ENCODE measurements at places on chromosomes 1 and 21.

- no peak for DNase-seq
These were observed 348.8 kb downstream of the RYR2 start for GRCh38 chr1:237390823-237391222.

DNA sequence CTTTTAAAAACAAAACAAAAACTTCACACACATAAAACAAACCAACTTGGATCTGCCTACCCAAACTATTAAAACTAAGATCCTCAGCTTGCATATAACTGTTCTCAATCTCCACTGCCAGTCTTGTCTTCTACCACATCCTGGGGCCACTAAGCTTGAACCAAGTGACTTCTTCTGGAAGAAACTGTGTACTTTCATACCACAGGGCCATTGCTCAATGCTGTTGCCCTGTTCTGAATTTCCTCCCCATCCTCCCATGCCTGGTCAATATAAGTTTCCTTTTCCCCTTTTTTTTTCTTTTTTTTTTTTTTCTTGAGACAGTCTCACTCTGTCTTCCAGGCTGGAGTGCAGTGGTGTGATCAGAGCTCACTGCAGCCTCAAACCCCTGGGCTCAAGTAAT lies 109.9 kb downstream of the KIAA0319L start:
- DNase-seq: no peak

DNA sequence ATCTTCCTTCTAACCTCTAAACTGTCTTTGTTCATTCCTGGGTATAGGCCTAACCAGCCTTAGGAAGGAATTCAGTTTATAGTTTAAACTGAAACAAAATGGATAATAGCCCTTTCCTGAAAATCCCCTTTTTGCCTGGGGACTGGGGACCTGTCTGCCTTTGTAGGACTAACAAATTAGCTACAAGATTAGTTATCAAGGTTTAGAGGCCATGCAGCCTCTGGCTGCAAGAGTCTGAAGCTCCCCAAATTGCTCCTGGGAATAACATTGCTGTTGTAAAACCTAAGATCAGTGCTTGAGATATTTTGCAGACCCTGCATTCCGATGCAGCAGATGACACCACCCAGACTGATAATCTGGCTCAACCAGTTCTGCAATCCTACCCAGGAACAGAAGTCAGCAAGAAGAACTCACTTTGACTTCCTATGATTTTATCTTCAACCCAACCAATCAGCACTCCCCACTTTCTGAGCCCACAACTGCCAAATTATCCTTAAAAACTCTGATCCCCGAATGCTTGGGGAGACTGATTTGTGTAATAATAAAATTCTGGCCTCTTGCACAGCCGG lies 96.6 kb upstream of the ETV3 start:
- DNase-seq: no peak

- DNase-seq: no peak
These were observed 30.5 kb upstream of the EFCAB14 start for GRCh38 chr1:46749404-46749803.

DNA sequence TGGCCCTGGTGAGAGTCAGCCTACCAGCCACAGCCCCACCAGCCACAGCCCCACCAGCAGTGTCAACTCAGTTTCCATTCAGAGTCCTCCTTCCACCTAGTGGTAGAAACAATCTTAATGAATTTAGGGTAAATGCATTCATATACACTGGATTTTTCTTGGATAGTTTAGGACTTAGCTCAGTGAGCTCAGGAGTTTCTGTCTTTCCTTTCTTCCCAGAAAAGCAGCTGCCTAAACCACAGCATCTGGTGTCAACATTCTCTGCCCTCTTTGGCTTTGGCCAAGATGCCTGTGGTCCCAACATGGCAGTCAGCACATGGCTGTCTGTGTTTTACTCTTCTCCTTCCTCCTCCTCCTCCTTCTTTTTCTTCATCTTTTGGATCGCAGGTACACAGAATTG lies 94.0 kb downstream of the CLIC6 start:
- no peak for DNase-seq

GRCh38 chr1:17167041-17167785 lies 37.7 kb upstream of the PADI1 start:
- DNase-seq: no peak

- DNase-seq: no peak
These were observed 18.8 kb downstream of the LRRC52 start for GRCh38 chr1:165562571-165562970.

DNA sequence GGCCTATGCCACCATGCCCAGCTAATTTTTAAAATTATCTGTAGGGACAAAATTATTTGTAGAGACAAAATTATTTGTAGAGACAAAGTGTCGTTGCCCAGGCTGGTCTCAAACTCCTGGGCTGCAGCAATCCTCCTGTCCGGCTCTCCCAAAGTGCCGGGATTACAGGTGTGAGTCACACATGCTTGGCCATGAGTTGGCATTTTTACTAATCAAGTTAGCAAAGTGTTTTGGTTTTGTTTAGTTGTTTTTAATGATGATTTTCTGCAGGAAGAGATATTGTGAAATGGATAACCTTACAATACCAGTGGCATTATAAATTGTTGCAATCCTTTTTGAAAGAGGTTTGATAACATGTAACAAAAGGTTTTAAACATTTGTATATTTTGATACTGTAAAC lies 65.3 kb upstream of the MAGI3 start:
- DNase-seq: no peak

DNA sequence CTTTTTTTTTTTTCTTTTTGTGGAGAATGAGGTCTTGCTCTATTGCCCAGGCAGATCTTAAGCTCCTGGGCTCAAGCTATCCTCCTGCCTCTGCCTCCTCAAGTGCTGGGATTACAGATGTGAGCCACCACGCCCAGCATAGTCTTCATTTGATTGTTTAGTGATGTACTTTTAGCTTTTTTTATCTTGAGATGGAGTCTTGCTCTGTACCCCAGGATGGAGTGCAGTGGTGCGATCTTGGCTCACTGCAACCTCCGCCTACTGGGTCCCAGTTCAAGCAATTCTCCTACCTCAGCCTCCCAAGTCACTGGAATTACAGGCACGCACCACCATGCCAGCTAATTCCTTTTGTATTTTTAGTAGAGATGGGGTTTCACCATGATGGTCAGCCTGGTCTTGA lies 24.0 kb upstream of the LRRC3 start:
- no peak for DNase-seq

DNA sequence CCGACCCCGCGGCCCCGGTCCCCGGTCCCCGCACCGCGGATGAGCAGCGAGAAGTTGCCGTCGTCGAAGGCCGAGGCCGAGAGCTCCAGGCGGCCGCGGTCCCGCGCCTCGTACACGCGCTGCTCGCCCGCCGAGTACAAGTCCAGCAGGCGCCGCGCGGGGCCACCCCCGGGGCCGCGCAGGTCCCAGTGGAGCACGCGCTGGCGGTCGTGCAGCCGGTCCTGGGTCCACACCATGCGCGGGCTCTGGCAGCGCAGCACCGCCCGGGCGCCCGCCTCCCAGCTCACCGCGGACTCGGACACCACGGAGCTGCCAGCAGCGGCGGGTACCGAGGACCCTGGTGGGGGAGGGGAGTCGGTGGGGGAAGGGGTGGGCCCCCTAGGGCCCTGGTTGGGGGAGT lies 2.9 kb downstream of the MXRA8 start:
- DNase-seq: no peak

DNA sequence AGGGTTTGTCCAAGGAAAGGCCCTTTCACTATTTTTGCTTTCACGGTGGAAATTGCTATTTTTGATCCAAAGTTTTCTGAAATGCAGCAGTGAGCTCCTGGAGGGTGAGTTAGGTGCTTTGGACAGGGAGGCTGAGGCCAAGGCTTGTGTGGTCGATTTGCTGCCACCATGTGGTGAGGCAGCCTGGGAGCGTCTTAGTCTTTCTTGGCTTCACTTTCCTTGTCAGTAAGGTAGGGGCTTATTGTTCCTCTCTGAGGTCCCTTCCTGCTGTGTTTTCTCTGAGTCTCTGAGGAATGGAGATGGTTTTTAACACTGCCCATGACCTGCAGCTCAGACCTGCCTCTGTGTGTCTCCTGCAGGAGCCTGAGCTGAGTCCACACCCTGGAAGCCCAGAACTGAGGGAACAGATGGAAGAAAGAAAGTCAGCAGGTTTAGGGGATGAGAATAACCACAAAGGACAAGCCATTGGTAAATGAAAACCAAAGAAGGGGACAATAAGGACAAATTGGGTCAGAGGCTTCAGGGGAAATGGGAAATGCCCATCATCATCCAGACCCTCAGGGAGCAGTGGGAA lies 20.1 kb upstream of the S100A10 start:
- DNase-seq: no peak

- no peak for DNase-seq
These were observed 54.5 kb downstream of the SCCPDH start for GRCh38 chr1:246778663-246779062.

- no peak for DNase-seq
These were observed 556.5 kb downstream of the PTBP2 start for GRCh38 chr1:97277891-97278654.

GRCh38 chr21:36265431-36265830 lies 54.6 kb upstream of the MORC3 start:
- no peak for DNase-seq

GRCh38 chr1:17075470-17076255 lies 21.8 kb upstream of the SDHB start:
- DNase-seq: no peak

GRCh38 chr21:18603980-18604379 lies 200.4 kb upstream of the TMPRSS15 start:
- DNase-seq: peak; percentile 50
